ENCODE measurements at places on chromosomes 16 and 17. TPM values are rescaled to one million over a fixed set of nuclear protein-coding genes. Genes with fewer than 3 reads are reported as not detected.

TBC1D3I gene
- not detected for total RNA-seq

TMEM238L gene
- 0.30 TPM for total RNA-seq

CCL2 gene
- total RNA-seq = 25.5 TPM

OVCA2 gene
- 12.6 TPM for total RNA-seq

NPIPA8 gene
- 16.5 TPM for total RNA-seq

NPIPB2 gene
- total RNA-seq = 10.7 TPM

CYGB gene
- 6.9 TPM for total RNA-seq

EVPL gene
- 43.7 TPM for total RNA-seq

GJC1 gene
- total RNA-seq = 19.9 TPM

KRT36 gene
- 1.9 TPM for total RNA-seq

FN3KRP gene
- total RNA-seq = 20.1 TPM

AGRP gene
- not detected for total RNA-seq

DNA sequence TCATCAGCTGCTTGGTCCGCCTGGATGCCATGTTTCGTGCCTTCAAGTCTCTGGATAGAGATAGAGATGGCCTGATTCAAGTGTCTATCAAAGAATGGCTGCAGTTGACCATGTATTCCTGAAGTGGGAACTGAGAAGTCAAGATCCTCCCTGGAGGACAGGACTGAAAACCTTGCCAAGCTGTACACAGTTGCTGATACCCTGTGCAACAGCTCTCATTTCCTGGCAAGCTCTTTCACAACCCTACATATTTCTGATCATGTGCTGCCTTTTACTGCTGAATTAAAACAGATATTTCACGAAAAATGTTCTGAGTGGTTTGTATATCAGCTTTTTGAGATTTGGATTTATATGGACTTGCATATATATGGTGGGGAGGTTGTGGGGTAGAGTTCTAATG lies 898 bp downstream of the CAPNS2 start:
- no peak for DNase-seq

GRCh38 chr17:7745748-7746470 lies 28.4 kb downstream of the DNAH2 start:
- peak; percentile 9 for DNase-seq

- DNase-seq = no peak
These were observed 10.2 kb upstream of the ZNF18 start for GRCh38 chr17:12007466-12007865.

DNA sequence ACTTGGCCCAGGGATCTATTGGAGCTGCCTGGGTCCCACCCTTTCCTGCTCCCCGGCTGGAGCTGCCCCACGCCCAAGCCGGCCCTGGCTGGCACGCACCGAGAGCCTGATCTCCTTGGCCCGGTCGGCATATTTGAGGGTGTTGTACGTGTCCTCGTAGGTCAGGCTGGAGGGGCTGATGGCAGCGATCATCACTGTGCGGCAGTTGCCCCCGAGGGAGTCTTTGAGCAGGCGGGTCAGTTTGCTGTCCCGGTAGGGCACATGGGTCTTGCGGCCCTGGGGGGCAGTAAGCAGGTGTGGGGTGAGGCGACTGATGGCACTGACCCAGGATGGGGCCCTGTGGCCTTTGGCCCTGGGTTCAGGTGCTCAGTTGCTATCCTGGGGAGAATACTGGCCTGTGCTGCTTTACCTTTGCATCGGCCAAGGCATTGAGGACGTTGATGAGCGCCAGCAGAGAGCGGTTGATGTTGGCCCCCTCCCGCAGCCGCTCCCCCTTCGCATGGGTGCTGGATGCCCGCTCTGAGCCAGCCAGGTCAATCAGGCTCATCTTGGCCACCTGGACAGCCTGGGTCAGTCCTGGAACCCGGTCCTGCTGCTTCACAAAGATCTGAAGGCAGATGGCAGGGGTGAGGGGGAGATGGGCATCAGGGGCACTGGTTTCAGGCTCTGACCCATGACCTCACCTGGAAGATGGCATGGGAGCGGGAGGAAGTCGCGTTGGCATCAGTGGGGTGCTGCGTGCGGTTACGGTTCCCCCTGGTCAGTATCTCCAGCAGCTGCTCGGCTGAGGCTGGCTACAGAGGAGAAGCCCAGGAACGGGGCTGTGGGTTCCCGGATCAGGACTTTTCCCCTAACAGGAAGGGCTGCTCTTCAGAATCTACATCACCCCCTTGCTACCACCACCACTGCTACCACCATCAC lies 13.5 kb downstream of the KIF18B start:
- no peak for DNase-seq

DNA sequence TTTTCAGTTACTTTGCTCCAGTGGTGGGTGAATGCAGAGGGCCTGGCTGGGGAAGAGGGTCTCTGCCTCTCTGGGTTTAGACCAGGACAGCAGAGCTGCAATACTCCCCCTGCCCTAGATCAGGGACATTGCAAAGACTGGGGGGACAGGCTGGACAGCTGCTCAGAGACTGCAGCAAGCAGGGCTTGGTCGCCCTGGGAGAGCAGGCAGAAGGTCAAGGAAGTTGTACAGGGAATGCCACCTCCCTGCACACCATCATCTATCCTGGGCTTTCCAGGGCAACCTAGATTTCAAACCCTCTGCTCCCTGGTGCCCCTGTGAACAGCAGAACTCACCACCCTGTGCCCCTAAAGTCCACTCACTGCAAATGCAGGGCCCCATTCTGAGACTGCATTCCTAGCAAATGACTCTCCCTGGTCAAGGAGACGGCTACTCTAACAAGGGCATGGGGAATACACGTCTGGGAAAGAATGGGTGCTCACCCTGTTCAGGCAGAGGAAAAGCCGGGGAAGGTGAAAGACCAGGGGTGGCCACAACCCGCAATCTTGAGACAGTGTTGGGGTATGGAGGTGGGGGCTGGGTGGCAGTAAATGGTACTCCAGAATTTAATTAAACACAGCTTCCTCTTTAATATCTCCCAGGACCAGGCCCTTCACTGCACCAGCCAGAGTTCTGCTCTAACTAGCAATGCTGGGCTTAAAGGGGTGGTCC lies 1.0 kb downstream of the KIFC3 start:
- DNase-seq = no peak

DNA sequence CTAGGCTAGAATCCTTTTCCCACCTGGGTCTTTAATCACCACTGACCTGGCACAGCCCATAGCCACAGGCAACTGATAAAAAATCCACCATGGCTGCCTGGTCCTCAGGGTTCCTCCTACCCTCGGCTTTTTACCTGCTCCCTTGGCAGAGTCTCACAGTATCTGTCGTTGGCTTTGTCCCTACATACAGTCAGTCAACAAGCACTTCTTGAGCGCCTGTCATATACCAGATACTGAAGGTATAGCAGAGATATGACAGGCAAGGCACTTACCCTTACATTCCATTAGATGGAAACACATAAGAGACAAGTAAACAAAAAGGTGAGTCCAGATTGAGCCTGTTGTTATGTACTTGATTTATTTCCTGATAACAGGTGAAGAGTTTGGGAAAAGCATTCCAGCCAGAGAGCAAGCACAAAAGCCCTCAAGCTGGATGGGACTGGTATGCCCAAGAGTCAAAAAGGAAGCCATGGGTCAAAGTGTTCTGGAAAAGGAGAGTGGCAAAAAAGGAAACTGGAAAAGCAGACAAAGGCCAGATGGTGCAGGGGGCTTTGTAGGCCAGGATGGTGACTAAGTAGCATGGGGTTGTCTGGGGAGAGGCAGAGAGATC lies 247.0 kb downstream of the CHD9NB start:
- no peak for DNase-seq

GRCh38 chr17:54536306-54536705 lies 364.3 kb upstream of the TOM1L1 start:
- no peak for DNase-seq

- no peak for DNase-seq
These were observed 22.9 kb upstream of the PRSS54 start for GRCh38 chr16:58317608-58318152.

DNA sequence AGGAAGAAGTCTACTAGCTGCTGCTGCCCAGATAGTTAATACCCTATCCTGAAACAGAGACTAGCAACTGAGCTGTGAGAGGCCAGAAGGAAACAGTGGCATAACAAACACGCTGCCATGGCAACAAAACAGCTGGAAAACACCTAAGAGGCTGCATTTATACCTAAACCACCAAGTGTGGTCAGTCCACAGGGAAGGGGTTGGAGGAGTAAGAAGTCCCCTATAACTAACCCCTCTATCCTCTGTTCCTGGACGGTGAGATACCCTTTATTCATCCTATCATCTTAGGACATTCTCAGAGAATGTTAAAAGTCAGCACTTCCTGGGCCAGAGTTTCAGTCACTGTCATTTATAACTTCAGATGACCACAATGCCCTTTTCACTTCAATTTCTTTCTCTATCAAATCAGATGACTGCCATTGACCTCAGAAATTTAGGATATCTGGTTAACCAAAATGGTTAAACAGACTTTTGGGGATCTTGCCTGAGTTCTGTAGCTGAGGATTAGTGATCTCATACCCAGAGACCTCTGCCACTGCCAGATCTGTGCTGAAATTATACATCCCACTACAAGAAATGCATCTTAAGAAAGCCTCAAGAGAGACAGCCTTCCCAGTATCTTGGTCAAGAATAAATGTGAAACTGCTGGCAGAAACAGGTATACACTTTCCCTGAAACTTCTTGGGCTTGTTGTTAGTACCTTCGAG lies 36.2 kb downstream of the STH start:
- no peak for DNase-seq

DNA sequence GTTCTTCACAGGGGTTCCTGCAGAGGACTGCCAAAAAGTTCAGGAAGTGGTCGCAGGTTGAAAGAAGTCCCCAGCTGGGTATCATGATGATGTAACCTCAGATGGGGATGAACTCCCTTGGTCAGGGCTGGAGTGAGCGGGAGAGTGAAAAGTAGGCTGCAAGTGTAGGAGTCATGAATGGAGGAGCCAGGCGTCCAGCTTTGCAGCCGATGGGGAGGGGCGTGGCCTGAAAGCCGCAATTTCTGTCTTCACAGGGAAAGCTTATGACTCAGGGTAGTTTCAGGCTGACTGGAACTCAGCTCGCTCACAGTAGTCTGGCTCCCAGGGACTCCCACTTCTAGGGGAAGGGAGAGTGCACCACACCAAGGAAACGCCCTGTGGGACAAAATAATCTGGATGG lies 70.0 kb upstream of the HS3ST3A1 start:
- no peak for DNase-seq

GRCh38 chr16:48960830-48961229 lies 320.8 kb downstream of the CBLN1 start:
- no peak for DNase-seq

GRCh38 chr17:56870081-56870651 lies 36.2 kb downstream of the DGKE start:
- DNase-seq = no peak

DNA sequence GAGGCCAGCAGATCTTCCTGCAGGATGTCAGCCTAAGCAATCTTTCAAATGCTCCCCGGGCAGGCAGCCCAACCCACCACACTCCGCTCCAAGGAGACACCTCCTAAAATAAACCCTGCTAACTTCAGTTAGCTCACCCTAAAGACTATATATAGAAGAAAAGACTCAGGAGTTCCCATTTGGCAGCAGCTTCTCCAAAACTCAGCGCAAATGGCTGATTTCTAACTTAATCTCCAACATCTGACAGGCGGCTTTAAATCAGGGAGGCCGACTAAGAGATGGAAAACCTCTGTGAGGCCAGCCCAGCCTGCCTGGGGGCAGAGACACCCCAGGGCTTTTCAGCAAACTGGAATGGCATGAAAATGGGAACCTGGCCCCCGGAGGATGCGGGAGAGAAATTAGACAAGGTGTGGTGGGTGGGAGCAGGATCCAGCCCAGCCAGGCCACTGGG lies 91.6 kb downstream of the XYLT1 start:
- DNase-seq = peak; percentile 68

- DNase-seq = no peak
These were observed at the start of gene EVI2B for GRCh38 chr17:31313982-31314781. Gene EVI2B, minus strand, starts transcription at chr17:31314054. Its CDS starts 8,445 bp downstream, at chr17:31305609.

GRCh38 chr17:82152556-82153294 lies 54.7 kb upstream of the FASN start:
- no peak for DNase-seq

- no peak for DNase-seq
These were observed 15.3 kb downstream of the NLK start for GRCh38 chr17:28057731-28058246.

DNA sequence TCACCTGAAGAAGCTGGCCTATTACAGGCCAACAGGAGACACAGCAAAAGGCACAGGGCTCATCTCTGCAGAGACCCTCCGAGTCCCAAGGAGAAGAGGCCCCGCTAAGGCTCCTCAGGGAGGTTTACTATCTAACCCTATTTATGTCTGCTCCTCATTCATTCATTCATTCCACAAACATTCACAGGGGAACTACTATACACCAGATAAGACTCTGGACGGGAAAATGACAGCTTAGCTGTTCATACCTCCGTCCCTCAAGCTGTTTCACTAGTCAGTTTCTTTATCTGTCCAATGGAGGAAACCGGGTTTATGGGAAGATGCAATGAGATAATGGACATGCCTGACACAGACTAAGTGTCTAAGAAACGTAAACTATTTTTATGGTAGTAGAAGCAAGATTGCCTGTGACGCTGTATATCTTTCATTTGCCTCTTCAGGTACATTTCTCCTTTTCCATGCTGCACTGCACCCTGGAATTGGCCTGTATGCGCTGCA lies 62.1 kb downstream of the SRL start:
- DNase-seq = no peak

DNA sequence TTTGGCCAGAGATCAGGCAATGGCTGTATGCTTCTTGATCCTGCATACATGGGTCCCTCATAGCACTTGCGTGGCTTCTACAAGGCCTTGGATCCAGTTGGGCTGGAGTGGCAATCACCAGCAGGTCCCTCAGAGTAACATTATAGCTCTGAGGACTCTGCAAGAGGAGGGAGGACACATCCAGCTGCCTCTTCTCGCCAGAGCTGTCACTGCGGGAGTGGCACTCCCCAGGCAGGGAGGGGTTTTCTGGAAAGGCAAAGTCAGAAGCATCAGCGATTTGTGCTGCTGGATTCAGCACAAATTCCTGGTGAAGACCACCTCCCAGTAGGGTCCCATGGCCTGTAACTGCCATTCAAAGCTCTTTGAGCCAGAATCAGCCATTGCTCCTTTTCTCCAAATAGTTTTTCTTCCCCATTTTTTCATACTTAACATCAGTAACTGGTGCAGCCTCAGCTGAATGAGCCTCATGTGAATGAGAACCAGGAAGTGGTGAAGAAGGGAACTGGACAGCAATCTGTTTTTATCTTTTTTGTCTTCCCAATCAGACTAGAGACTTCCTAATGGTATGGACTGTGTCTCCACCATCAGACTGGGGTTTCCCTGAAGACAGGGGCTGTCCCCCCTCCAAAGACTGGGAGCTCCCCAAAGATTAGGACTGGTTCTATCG lies 40.6 kb upstream of the HOXB13 start:
- DNase-seq = no peak

- no peak for DNase-seq
These were observed 353.3 kb downstream of the CPPED1 start for GRCh38 chr16:12450387-12450786.

Data from skin of body (tissue), 3 donors.